ENCODE measurements at places on chromosomes 4 and X.

DNA sequence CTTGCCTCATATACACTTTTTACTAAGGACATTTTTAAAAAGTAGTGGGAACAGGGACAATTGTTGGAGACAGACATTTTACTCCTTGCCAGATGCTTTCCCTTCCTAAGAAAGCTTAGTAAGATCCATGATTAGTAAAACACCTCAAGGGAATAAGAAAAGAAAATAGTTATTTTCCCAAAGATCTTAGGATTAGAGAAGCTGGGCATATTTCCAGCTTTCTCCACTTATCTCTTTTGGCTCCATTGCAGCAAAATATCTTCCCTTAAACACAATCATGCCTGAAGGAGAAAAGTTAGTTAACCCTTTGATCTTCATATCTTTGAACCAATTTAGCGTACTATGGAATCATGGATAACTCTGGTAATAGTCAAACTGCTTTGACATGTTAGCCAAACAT lies 257.9 kb downstream of the PCDH18 start:
- peak; percentile 38 for DNase-seq

DNA sequence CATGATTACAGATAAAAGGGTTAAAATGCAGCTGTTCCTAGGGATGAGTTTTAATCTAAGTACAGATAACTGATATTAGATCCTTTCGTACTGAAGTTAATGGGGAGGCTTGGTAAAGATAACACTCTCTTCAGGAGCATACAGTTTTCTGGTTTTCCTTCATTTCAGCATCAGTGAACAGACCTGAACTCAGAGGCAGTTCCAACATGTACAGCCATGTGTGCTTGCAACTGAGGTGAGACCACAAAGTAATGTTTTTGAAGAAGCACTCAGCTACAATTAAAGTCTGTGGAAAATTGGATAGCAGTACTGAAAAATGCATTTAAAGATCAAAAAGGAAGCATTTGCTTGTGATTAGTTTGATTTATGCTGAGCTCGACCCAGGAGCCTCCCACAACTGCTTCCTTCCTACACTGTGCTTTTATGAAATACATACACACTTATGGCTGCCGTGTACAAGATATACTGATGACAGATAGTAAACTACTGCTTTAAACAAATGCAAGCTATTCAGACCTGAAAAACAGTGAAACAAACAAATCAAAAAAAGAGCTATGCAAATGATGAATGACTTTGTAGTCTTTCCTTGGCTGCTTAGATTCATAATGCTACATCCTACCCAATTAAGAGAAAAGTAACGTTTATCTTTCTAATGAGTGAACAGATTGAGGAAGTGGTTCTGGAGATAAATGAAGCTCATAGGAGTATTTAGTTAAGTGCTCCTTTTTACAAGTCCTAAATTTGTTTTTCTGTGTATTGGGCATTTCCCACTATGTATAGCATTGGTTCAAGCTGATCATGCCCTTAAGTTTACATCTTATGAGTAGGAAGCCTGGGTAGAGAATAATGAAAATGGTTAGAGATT lies 68.4 kb downstream of the PDLIM5 start:
- DNase-seq, result no peak

DNA sequence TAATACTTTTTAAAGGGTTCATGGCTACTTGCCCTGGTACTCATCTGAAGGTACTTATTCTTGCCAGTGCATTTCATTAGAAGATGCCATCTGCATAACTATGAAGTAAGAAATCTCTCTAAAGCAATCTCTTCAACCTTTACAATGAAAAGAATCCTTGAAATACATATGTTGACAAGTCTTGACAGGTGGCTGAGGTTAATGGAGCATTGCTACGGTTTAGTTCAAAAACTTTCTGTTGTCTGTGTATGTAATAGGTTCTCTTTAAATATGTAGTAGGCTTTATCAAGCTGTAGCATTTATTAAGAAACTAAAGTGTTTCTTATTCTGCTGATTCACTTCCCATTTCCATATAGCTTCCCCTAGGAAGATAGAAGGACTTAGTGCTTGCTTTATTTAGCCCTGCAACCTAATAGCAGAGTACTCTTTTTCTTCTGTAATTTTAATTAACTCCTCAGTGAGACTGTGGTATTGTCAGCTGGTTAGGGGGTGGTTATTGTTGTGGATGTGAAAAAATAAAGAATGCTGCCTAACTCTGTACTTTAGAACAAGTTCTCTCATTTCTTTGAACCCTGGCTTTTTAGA lies 39.3 kb downstream of the SLAIN2 start:
- no peak for DNase-seq

- DNase-seq, result no peak
Observed at GRCh38 chr4:16123356-16124084, 39.7 kb upstream of the PROM1 start.

- DNase-seq, result no peak
Observed at GRCh38 chrX:131217989-131218388, 71.1 kb downstream of the IGSF1 start.

- DNase-seq, result no peak
Observed at GRCh38 chrX:3428792-3429191, 82.3 kb upstream of the MXRA5 start.

- no peak for DNase-seq
Observed at GRCh38 chr4:151624626-151625565, 135.9 kb downstream of the GATB start.

All from IMR-90 (cell line).